ENCODE measurements at places on chromosomes 3 and 15.

GRCh38 chr3:62529230-62529629 lies 155.9 kb upstream of the FEZF2 start:
- peak; percentile 2 for DNase-seq

GRCh38 chr3:52204337-52205073 lies 6.5 kb downstream of the ALAS1 start:
- DNase-seq = peak; percentile 26

GRCh38 chr3:134057006-134057653 lies 27.4 kb upstream of the SLCO2A1 start:
- no peak for DNase-seq

- DNase-seq = no peak
These were observed 8.2 kb downstream of the SLC27A2 start for GRCh38 chr15:50190166-50190570.

GRCh38 chr3:108959017-108959416 lies 5.3 kb upstream of the GUCA1C start:
- peak; percentile 3 for DNase-seq

GRCh38 chr3:115323380-115323779 lies 176.3 kb upstream of the ZBTB20 start:
- DNase-seq = no peak

DNA sequence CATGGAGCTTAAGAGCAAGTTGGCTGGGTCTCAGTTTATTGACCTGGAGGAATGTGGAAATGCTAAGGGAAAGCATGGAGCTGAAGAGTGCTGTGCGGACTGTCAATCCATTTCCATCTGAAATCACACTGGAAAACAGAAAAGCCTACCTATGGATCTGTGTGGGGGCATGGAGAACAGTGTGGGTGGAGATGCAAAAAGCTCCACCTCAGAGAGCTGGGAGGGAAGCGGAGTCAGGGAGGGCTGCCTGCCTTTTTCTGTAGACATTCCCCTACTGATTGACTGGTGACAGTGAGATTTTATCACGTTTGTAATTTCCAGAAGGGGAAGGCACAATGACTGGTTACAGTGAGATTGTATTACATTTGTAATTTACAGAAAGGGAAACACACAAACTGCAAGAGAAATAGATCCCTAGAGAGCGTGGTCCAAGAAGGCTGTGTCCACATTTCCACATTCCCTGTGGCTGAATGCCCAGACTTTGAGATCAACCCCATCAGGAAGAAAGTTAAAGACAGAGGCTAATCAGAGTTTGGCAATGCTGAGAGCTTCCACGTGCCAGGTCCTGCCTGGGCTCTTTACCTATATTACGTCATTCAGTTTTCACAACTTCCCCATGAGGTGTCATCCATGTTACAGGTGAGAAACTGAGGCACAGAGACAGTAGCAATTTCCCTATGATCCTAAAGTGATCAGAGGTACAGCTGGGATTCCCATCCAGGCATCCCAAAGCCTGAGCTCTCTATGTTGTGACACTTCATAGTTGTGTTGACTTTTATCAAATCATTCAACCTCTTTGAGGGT lies 67.7 kb upstream of the NSMCE3 start:
- no peak for DNase-seq

GRCh38 chr15:83449250-83449671 lies 2.1 kb downstream of the SH3GL3 start:
- DNase-seq = no peak
